ENCODE measurements at places on chromosomes 3 and 15.
A peak's percentile ranks its signal among the peaks of the same experiment; 100 is the strongest.

GRCh38 chr3:126753191-126754160, 49.4 kb downstream of the CHCHD6 start:
- peak; percentile 89 for ATAC-seq

- no peak for ATAC-seq
Measured at GRCh38 chr3:29605845-29606244, 325.0 kb downstream of the RBMS3 start.

- ATAC-seq, result peak; percentile 8
Measured at GRCh38 chr3:138395865-138396751, 38.3 kb upstream of the ESYT3 start.

DNA sequence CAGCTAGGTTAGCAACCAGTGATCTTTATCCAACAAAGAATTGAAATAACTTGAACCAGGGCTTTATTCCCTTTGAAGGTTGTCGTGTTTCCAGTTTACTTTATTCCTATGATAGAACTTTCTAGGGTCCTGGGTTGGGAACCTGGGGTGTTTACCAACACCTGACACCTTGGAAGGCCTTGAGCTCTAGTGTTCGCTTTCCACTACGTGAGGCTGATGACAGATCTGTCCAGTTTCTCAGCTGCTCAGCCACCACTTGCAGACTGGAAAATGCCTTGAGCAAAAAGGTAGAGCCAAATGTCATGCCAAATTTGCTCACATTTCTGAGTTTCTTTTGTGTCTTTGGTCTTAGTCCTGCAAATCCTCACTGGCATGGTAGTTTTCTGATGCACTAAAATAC, 227.2 kb downstream of the ADAMTSL3 start:
- no peak for ATAC-seq
